Activated naive CD4-positive, alpha-beta T cell treated with Interleukin-2 at 50 U/mL for 16 hours (primary cell): ENCODE measurements at places on chromosomes 12 and 14.

GRCh38 chr14:70107309-70107708, 81.4 kb downstream of the SLC8A3 start:
- DNase-seq = no peak

DNA sequence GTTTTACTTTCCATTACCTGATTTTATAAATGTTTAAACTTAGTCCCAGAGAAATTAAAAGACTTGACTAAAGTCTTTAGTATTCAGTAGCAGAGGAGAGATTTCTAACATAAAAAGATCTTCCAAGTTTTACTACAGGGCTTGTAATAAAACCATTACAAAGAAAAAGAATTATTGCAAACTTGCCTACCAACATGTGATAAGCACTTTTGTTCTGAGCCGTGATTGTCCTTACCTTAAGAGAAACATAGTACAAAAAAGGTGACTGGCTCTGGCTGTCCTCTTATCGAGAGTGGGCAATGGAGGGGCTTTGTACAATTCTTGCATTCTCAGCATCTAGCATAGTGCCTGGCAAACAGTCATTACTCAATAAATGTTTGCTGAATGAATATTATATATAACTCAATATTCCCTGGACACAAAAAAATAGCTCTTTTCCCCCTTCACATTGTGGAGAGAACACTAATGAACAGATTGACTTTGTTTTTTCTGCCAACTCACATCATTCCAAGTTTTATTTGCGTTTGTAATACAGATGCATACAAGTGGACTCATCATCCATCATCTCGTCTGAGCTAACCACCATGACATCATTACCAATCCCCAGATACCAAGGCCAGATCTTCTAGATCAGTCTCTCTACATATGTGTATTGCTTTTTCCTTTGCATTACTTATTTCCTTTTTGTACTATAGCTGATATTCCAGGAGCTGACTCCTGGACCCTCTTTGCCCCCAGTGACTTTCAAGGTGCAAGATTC, 192.8 kb upstream of the EEA1 start:
- DNase-seq = no peak

- DNase-seq = no peak
These were observed 22.0 kb upstream of the ULK1 start for GRCh38 chr12:131872154-131873051.

- DNase-seq = no peak
These were observed 357.5 kb downstream of the FSCB start for GRCh38 chr14:44149597-44149996.

DNA sequence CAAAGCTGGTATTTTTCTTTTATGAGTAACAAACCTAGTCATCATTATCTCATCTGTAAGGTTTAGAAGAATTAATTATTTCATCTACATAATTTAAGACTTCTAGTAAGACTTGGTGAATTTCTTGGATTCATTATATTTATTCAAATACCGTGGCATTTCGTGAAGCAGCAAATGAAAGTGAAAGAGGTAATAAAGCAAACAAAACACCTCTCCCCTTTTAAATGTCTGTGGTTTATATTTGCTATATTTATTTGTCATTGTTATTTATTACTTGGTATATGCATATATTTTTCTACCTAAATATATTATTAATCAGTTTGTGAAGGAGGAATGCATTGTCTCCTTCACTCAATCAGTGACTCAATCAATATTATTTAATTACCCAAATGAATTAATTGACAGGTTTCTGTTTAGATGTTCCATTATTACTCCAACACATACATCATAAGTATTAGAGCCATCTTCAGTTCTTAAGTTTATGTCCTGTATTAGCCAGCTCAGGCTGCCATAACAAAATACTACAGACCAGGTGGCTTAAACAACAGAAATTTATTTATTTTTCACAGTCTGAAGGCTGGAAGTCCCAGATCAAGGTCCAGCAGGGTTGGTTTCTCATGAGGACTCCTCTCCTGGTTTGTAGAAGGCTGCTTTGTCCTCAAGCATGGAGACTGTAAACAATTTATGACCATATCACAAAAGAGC, 6.6 kb downstream of the CFAP54 start:
- no peak for DNase-seq

GRCh38 chr12:42571327-42572009, 18.1 kb downstream of the PRICKLE1 start:
- no peak for DNase-seq

DNA sequence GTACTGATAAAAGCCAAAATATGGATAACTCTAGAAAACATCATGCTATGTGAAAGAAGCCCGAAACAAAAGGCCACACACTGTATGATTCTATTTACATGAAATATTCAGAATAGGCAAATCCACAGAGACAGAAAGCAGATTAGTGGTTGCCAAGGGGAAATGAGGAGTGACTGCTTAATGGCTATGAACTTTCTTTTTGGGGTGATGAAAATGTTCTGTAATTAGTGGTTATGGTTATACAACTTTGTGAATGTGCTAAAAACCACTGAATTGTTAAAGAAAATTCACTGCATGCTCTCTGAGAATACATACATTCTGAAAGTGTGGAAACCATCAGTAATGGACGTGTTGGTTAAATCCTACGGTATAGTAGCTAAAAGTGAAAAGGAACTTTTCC, 39.9 kb upstream of the STON2 start:
- no peak for DNase-seq

DNA sequence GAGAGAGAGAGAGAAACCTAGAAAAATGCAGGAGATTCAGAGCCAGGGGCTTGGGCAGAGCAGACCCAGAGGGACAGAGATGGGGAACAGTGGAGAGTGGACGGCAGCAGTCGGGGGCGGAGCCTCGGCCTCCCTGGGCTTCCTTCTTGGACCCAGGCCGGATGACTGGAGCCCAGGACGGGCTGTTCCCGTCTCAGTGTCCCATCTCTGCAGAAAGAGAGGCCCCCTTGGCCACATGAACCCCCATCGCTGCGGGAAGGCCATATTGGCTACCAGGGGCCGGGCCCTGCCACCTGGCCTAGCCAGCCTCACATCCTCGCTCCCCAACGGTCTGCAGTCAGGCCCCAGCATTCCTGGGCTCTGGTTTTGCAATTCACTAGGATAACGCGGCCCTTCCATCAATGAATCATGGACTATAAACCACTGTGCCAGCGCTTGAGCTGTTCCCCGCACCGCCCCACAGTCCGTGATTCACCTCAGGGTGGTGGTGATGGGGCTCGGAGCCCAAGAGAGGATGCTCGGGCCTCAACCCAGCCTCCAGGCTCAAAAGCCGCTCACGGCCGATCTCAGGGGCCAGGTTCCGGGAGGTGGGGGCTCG, 116.5 kb downstream of the RFLNA start:
- DNase-seq = no peak

DNA sequence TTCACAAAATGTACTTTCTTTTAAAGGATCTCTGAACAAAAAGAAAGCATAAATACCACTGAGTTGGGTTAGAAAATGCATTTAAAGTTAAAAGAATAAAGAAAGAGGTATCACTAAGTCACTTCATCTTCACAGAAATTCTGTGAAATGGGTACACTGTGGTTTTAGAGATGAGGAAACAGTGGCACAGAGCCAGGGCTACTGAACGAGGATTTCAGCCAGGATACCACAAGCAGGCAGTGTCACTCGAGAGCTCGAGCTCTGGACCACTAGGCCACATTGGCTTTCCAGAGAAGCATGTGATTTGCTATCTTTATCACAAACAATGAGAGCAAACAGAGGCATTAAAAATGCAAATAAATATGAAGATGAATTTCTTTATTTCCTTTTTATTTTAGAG, 51.0 kb downstream of the WDHD1 start:
- no peak for DNase-seq

- no peak for DNase-seq
These were observed 42.1 kb downstream of the TSPAN9 start for GRCh38 chr12:3119192-3119755.

GRCh38 chr14:74936731-74937130, 13.7 kb upstream of the RPS6KL1 start:
- DNase-seq = no peak

GRCh38 chr12:94228488-94228907, 80.1 kb downstream of the PLXNC1 start:
- DNase-seq = no peak

DNA sequence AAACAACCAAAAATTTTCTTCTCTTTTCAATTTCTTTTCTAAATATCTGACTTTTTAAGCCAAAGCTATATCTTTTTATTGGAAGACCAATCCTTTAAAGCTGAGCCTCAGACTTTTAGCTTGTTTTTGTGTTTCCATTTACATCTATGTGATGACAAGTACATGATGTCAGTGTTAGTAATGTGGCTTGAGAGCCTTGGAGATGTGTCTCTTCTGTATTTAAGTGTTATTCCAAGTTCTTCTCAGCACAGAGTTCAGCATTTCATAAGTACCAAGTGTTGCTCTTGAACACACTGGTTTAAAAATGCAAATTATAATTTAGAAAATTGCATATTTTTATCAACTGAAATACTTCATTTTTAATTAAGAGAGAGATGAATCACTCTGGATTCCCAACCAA, 948.9 kb upstream of the FLRT2 start:
- DNase-seq = no peak

- DNase-seq = no peak
These were observed 132.1 kb downstream of the SOX5 start for GRCh38 chr12:23817345-23817744.
